ENCODE measurements at places on chromosomes 2 and 18.

- DNase-seq: peak; percentile 72
These were observed at the start of gene FECH for GRCh38 chr18:57586251-57587049. Gene FECH (minus strand): TSS chr18:57586702. CDS start chr18:57586620, 82 bp downstream.

- no peak for DNase-seq
These were observed 174.2 kb downstream of the WDR7 start for GRCh38 chr18:56825321-56825720.

GRCh38 chr2:234172066-234172465 lies 121.6 kb downstream of the SPP2 start:
- no peak for DNase-seq

DNA sequence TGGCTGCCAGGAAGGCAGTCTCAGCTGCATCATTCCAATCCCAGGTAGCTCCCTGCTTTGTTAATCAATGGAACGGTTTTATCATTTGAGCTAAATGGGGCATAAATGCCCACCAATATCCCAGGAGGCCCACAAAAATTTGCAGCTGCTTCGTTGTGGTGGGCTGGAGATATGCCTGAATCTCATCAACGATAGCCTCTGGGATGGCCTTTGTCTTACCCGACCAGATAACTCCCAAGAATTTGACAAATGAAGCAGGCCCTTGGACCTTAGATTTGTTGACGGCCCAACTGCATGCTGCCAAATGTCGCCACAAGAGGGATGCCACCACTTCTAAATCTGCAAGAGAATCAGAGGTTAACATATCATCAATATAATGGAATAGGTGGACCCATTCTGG lies 236.4 kb downstream of the MBD5 start:
- no peak for DNase-seq

GRCh38 chr2:219344751-219345430 lies 12.3 kb upstream of the RESP18 start:
- peak; percentile 8 for DNase-seq

DNA sequence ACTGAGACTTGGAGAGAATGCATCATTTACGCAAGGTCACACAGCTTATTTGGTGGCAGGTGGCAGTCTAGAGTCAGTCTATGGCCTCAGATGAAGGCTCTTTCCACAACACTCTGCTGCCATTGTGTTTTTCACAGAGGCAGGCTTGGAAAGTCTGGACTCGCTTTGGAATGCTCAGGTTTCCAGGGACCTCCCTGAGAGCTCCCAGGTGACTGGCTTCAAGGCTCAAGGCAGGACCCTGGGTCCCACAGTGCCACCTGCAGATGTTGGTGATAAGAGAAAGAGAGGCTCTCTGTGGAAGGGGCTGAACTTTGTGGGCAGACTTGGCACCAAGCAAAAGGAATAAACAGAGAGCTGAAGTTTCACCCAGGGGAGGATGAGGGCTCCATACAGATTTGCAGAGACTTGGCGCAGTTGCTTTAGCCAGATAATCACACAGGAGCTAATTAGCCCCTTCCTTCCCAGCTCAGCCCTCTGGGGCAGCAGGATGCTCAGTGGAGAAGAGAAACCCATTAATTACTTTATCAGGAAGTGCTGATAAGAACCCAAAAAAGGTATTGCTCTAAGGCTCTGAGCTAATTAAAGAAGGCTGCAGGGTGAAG lies 103.5 kb downstream of the LBH start:
- no peak for DNase-seq

GRCh38 chr2:44578471-44579093 lies 216.8 kb downstream of the CAMKMT start:
- DNase-seq: peak; percentile 52

DNA sequence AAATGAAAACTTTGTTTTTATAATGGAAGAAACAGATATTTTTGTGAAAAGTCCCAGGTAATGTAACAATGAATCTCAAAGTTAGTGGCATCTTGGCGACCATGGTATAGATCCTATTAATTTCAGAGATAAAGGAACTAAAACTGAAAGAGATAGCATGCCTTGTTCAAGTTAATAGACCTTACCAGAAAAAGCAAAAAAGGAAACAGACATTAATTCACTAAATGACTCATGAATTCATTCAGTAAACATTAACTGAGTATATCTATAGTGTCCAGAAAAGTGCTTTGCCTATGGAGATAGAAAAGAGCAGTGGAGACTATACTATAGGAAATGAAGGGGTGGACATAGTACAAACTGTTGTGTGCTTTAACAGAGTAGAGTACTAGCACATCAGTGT lies 763.3 kb downstream of the TRIB2 start:
- DNase-seq: peak; percentile 13

- no peak for DNase-seq
These were observed 766 bp downstream of the TMEM17 start for GRCh38 chr2:62505109-62505749.

DNA sequence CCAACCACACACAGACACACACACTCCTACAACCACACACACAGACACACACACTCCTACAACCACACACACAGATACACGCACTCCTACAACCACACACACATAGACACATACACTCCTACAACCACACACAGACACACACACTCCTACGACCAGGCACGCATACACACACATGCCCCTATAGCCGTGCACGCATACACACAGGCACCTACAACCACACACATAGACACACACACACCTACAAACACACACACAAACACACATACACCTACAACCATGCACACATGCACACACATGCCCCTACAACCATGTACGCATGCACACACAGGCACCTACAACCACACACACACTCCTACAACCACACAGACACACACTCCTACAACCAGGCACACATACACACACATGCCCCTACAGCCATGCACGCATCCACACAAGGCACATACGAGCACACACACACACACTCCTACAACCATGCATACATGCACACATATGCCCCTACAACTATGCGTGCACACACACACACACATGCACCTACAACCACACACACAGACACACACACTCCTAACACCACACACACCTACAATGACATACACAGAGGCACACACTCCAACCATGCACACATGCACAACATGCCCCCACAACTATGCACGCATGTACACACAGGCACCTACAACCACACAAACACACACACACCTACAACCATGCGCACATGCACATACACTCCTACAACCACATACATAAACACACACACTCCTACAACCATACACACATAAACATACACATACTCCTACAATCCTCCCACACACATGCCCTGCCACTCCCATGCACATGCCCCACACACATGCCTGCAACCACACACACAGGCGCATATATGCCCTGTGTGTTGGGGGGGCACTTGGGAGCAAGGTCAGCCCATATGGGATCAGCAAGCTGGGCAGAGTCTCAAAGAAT lies 19.1 kb upstream of the TEX51 start:
- no peak for DNase-seq

DNA sequence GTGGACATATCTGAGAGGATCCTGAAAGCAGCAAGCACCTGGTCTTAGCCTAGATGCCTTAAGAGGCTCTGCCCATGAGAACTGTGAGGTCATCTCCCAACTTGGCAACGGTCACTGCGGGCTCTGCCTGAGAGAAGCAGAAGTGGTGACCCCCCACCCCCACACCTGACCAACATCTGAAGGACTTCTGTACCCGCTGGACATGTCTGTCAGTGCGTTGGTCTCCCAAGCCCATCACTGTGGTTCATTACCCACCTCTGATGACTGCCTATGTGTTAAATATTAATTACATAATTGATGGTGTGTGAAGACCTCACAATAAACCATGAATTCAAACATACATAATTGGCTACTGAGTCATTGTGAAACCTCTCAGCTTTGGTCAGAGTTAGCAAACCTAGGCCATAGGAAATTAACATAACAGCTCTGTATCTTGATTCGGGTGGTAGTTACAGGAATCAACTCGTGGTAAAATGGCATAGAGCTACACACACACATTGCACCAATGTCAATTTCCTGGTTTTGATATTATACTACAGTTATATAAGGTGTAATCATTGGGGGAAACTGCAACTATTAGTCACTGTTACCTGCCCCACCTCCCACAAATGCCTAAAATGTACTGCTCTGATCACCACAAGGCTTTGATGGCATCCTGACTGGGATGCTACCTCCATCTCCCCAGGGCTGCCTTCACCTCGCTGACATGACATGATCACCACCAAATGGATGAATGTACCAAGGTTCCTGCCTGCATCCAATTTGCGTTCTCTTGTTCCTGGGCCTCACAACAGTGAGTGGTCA lies 4.3 kb upstream of the GALNT1 start:
- no peak for DNase-seq

GRCh38 chr18:46754188-46754587 lies 2.7 kb downstream of the ST8SIA5 start:
- DNase-seq: no peak

GRCh38 chr18:35731701-35732100 lies 150.2 kb downstream of the GALNT1 start:
- no peak for DNase-seq

DNA sequence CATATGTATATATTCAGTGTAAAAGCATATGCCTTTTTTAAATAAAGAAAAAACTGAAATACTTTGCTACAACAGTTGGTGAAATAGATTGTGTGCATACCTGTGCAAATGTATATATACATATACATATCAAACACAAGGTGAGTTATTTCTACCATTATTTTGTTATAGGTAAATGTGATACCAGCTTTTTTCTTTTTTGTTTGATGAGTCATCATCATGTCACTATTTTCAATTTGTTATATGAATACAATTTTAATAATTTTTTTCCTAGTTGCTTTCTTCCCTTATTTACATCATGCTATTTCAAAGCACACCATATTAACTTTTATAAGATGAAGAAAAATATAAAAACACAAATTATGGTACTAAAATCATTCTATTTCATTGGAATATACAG lies 87.0 kb upstream of the STK17B start:
- no peak for DNase-seq

Data from ELR (cell line).